ENCODE measurements at places on chromosomes 12 and 14.

DNA sequence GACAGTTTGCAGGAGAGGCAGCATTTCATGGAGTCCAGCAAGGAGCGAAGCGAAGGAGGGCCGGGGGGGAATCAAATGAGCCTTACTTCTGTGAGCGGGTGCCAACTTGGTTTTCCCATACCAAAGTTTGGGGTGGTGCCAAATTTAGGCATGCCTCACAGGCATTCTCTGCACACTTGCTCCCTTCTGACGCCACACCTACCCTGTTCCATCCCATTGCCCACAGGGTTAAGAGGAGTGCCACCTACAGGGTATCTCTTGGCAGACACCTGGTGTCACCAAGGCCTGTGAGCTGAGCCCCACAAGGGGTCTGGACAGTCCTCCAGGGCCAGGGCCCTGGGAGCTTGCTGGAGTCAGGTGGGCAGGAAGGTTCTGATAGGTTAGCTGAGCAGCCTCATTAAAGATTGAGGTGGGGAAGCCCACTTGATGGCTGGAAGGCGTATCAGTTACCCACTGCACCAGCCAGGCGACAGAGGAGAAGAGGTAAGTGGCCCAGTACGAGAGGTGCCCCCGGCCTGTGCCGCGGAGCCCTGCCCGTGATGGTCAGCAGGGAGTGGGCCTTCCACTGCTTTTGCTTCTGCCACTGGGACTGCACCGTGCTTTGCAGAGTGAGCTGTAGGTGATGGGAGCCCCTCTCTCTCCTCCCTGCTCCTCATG, 45.2 kb downstream of the DEGS2 start:
- no peak for DNase-seq

GRCh38 chr14:22268875-22269274, 320.1 kb downstream of the DAD1 start:
- peak; percentile 97 for DNase-seq

DNA sequence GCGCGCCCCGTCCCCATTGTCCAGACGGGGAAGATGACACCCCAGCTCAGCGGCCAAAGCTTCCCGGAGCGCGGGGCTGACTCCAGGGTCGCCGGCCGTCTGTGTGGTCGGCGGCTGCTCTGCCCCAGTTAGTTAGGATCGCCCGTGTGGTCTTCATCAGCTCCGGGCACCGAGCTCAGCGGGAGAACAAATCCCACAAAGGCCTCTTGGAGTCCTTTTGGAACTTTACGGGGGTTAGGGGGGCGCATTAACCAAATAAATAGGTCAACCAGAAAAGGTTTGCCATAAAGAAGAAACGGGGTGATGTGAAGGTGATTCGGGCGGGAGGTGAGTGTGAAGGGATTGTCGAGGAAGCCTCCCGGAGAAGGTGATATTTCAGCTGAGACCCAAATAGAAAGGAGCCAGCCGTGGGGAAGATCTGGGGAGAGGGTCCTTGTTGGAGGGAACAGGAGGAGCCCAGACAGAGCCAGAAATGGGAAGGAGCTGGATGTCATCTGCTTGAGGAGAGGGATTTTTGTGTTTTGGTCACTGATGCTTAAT, 697 bp downstream of the ATP6V0A2 start:
- no peak for DNase-seq

- peak; percentile 8 for DNase-seq
These were observed 28.3 kb downstream of the TMEM233 start for GRCh38 chr12:119621878-119622277.

GRCh38 chr14:20682435-20683124, 1.8 kb upstream of the RNASE4 start:
- peak; percentile 94 for DNase-seq

- DNase-seq, result no peak
These were observed 105.5 kb downstream of the GPATCH2L start for GRCh38 chr14:76257111-76257803.

DNA sequence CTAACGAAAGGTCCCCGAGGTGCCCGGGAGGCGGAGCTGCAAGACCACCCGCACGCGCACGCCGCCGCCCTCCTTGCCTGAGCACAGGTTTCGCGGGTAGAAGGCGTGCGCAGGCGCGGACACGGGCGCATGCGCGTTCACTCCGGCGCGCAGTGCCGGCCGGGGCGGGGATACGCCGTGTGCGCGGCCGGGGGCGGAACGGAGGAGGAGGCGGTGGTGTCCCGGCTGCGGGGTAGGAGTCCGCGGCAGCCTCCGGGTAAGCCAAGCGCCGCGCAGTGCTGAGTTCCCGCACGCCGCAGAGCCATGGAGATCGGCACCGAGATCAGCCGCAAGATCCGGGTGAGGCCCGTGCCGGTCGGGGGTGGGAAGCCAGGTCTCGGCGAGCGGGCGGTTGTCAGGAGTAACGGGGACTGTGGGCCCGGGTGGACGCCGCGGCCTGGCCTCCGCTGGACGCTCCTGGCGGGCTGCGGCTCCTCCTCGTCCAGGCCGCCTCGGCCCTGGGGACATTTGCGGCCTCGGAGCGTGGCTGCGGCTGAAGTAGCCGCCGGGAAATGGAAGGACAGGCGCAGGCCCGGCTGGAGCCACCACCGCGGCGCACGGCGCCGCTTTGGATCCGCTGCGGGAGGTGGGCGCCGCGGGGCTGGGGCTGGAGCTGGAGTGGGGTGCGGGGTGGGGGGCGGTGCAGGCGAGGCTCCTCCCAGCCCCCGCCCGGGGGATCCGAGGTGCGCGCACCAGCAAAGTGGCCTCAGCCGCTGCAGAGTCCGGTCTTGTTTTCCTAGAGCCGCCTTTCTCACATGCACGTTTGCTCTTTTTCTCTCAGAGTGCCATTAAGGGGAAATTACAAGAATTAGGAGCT, at the start of gene ZC3H14:
ZC3H14 (plus strand) TSS at position 207 of the 856 bp plus-strand sequence; CDS start at position 304, 97 bp downstream.
- peak; percentile 88 for DNase-seq

GRCh38 chr12:118884226-118884625, 97.1 kb upstream of the SRRM4 start:
- no peak for DNase-seq

Data from epithelial cell of esophagus (primary cell).